ENCODE measurements at places on chromosomes 3 and 15. TPM values are rescaled to one million over a fixed set of nuclear protein-coding genes. Genes with fewer than 3 reads are reported as not detected.

Gene GABRR3
- not detected for total RNA-seq

Gene DCLK3
- total RNA-seq, result not detected

Gene SLMAP
- total RNA-seq, result 77.9 TPM

Gene CISH
- total RNA-seq, result 0.59 TPM

Gene SNAPC5
- 24.6 TPM for total RNA-seq

Gene WNT5A
- total RNA-seq, result 14.5 TPM

Gene GOLGA8T
- 0.61 TPM for total RNA-seq

Gene APBA2
- total RNA-seq, result not detected

Gene KLHL24
- total RNA-seq, result 17.3 TPM

- DNase-seq, result no peak
These were observed 502.1 kb upstream of the IL12A start for GRCh38 chr3:159486580-159486979.

GRCh38 chr3:43243590-43244587 lies 42.5 kb upstream of the SNRK start:
- DNase-seq, result no peak

GRCh38 chr15:73766598-73766997 lies 13.4 kb upstream of the INSYN1 start:
- no peak for DNase-seq

- no peak for DNase-seq
These were observed 25.8 kb downstream of the COLQ start for GRCh38 chr3:15495461-15496340.

DNA sequence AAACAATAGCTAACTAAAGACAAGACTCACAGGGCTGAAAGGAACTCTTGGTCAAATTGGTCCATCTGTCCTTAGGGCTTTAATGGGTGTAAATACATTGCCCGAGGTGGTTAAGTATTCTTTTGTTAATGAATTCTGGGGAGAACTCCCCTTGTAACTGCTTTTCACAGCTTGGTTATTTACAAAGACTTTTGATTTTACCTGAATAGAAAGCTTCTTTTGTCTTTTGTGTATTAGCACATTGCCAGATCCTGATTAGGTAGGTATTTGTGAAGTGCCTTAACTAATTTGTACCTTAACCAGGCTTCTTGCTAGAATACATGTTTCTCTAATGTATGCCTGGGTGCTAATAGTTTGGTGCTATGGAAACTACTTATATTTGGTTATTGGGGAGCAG lies 14.0 kb downstream of the CHD2 start:
- no peak for DNase-seq

DNA sequence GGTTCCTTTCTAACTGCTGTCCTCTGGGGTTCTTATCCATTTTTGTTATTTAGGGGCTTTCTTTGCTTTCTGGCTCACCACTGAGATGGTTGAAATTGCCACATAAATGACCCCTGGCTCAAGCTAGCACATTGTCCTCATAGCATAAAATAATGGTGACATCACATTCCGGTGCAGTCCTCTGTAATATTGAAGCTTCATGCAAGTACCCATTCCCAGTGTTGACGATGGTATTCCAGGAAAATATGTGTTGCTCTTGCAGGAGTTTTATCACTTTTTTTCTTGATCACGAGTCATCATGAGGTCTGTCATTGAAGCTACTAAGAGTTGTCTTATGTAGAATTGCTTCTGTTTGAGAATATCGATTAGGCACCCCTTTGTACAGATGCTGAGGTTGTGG lies 56.1 kb downstream of the CRTC3 start:
- no peak for DNase-seq

DNA sequence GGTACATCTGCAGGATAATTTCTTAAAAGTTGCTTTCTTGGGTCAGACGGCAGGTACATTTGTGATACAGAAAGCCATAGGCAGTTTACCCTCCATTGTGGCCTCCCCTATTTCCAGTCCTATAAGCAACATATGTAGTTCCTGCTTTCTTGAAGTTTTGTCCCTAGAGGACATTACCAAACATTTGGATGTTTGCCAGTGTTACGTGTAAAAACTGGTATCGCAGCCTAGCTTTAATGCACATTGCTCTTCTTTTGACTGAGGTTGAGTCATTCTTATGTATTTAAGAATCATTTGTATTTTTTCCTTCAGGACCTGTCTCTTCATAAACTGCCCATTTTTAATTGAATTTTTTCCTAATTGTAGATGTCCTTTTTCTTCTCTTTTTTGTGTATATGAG lies 114.3 kb downstream of the DIPK2A start:
- DNase-seq, result peak; percentile 83

GRCh38 chr15:57592836-57593420 lies 1.2 kb downstream of the MYZAP start:
- DNase-seq, result no peak

- peak; percentile 95 for DNase-seq
These were observed 1.2 kb downstream of the ERC2 start for GRCh38 chr3:56467108-56467507.

DNA sequence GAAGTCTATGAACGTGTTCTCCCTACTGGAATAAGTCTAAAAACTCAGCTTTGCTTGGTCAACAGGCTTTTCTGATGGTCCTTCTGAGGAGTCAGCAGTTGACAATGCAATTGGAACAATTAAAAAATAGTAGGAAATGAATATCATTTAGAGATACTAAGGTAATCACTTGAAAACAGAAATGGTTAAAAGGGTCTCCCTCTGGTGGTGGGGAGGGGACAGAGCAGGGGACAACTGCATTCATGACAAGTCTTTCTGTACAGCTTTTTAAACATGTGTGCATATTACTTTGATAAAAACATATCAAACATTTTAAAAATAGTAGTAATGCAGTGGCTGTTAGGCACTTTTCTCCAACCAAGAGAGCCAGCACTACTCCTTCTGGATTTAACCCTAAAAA lies 119.9 kb upstream of the FHIT start:
- DNase-seq, result peak; percentile 32

- DNase-seq, result peak; percentile 92
These were observed 21.3 kb downstream of the CHD2 start for GRCh38 chr15:92921215-92922131.

- no peak for DNase-seq
These were observed 65.6 kb downstream of the COL6A6 start for GRCh38 chr3:130582457-130583153.

DNA sequence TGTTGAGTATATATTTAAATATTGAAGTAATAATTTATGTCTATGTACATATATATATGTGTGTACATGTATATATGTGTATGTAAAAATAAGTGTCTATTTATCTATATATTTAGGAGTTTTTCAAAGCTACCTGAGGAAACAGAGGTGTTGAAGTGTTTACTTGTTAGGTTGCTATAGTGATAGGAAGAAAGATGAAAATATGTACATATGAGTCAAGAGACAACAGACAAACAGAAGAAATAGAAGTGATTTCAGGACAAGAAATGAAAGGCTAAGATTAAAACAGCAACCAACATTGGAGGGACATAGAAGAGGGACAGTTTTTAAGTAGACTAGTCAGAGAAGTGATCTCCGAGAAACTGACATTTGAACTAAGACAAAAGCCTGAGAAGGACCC lies 11.1 kb downstream of the IL1RAP start:
- DNase-seq, result no peak

GRCh38 chr15:100772892-100773520 lies 106.6 kb upstream of the ALDH1A3 start:
- DNase-seq, result no peak

GRCh38 chr3:126693921-126694320 lies 10.1 kb upstream of the CHCHD6 start:
- DNase-seq, result no peak

GRCh38 chr15:53569751-53570480 lies 189.5 kb downstream of the WDR72 start:
- no peak for DNase-seq

DNA sequence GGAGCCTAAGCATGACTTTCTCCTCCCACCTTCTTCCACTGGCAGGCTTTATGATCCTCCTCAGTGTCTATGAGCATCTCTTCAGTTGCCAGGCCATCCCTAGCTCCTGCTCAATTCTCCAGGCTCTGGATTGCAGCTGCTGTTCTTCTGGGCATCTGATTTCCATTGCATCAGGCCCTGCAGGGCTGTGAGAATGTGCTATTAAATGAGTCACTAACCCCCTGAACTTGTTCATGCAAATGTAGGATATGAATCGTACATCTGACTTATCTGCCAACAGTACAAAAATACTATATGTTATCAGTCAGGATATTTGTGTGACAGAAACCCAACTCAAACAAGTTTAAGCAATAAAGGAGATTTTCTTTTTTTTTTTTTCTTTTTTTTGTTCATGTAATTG lies 11.9 kb downstream of the GPR176 start:
- peak; percentile 74 for DNase-seq

DNA sequence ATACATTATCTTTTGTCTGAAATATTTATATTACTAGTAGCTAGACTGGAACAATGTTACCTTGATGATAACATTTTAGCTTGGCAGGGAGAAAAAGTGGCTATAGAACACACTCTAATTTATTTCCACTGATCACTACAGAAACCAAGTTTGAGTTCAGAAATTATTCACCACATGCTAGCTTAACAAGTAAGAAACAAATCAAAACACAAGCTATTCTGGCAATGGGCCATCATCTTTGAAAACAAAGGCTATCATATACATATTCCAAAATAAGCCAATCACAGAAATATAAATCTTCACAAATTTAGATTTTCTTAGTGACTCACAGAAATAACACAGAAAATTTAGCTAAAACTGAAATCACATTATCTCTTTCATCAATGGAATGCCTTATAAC lies 17.1 kb downstream of the AQR start:
- DNase-seq, result no peak

DNA sequence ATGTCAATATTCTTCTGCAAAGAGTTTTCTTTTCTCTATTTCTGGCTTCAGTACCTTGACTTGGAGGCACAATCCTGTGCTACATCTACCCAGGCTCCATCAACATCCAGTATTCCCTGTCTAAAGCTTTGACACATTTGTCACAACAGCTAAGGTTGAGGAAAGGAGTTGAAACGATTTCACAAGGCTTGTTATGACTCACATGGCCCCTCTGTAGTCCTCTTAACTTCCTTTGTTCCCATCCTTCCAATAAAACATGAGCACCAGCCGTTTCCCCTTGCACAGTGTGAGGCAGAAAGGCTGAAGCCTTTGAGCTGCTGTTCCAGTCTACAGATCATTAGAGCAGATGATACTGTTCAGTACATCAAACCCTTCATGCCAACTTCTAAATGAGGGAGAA lies 163.0 kb upstream of the TMCO5A start:
- peak; percentile 48 for DNase-seq

DNA sequence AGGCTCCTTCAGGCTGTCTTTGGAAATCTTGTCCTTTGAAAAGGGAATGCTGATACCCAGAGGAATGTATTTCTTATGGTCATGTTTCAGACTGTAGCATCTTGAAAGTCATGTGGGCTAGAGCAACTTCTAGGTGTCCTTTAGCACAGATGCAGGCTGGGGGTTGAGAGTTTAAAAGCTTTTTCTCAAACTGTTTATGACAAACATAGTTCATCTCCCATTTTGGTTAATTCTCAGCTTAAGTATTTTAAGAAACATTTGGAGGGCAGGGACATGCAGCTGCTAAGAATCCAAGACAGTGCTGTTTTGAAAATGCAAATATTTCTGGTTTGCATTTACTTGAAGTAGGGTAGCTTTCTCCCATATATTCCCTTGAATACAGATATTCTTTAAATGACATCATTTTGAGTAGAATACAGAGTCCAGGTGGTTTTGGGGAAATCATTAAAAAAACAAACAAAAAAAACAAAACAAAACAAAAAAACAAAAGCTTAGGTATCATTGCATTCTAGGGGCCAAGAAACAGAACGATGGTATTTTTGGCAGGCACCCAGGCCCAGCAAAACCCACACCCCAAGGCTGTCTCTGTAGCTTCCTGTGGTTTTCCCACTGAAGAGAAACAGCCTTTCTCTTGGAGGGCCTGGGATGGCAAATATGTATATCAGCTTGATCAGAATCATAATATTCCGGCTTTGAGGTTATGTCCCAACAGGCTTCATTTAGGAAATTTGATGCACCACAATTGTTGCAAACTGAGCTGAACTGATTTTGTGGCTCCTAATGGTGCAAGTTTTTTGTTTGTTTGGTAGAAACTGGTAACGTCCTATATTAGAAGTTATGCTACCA lies 120.0 kb downstream of the ATG7 start:
- peak; percentile 79 for DNase-seq

GRCh38 chr3:2579206-2579605 lies 480.5 kb downstream of the CNTN4 start:
- DNase-seq, result no peak

- DNase-seq, result no peak
These were observed 48.7 kb downstream of the NUP210 start for GRCh38 chr3:13371100-13372075.

DNA sequence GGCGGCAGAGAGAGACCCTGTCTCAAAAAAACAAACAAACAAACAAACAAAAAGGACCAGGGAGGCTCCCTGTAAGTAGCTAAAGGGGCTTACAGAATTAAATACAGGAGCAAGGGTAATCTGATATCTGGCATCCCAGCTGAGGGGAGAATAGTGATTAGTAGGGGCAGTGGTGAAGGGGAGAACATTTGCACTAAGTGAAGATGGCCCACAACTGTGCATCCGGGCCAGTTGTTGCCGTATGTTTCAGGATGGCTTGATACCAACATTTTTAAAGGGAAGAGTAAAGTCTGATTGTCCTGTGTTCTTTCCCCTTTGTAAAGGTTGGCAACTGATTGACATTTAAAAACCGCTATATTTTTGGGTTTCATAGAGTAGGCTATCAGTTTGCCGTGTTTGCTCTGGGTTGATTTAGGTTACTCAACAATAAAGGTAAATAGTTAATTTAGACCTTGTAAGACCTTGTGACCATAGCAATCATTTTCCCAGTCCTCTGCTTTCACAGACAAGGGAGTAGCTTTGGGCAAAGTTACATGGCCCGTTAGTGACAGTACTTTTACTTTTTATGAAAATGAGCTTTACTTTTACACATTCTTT lies 167.8 kb downstream of the PTPRG start:
- no peak for DNase-seq

GRCh38 chr3:125039131-125040100 lies 16.4 kb downstream of the HEG1 start:
- DNase-seq, result no peak

DNA sequence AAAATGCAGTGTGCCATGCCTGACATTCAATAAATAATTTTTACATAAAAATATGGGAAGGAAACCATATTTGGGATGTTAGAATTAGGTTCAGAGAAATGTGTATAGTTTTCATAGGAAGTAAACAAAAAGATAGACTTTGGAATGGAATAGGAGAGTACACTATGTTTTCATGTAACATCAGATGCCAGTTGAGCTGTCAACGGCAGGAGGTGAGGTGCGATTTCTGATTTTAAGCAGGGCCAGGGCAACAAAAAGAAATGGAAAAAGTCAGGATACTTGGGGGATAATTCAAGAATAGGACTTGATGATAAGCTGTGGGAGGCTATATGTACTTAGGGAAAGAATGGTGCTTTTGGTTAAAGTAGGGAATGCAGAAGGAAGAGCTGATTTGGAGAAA lies 639.5 kb downstream of the OTOL1 start:
- DNase-seq, result no peak

- DNase-seq, result no peak
These were observed 80.6 kb downstream of the P3H2 start for GRCh38 chr3:190040145-190040544.
